ENCODE measurements at places on chromosomes 12 and 14. TPM values are rescaled to one million over a fixed set of nuclear protein-coding genes. Genes with fewer than 3 reads are reported as not detected.

RIN3 gene
- 33.0 TPM for total RNA-seq

PDE3A gene
- not detected for total RNA-seq

PROX2 gene
- not detected for total RNA-seq

LBHD2 gene
- total RNA-seq, result not detected

CLEC14A gene
- not detected for total RNA-seq

KLRC1 gene
- total RNA-seq, result not detected

KRT3 gene
- not detected for total RNA-seq

METTL3 gene
- total RNA-seq, result 72.8 TPM

RNF212B gene
- total RNA-seq, result not detected

SNAPC1 gene
- total RNA-seq, result 6.5 TPM

NPAS3 gene
- total RNA-seq, result 0.05 TPM

NKX2-1 gene
- total RNA-seq, result not detected

NINJ2 gene
- 16.0 TPM for total RNA-seq

FBXO21 gene
- 27.1 TPM for total RNA-seq

HNF1A gene
- not detected for total RNA-seq

CLMN gene
- 0.29 TPM for total RNA-seq

PRR4 gene
- 2.4 TPM for total RNA-seq

Data from T-helper 1 cell treated with Interleukin-12 subunit alpha and Interleukin-12 subunit beta and Interleukin-4 antibody, amounts not matched to agents 30 ng/mL and 1 ng/mL, for 36 hours (primary cell).